ENCODE measurements at places on chromosomes 7 and 10. TPM values are rescaled to one million over a fixed set of nuclear protein-coding genes. Genes with fewer than 3 reads are reported as not detected.
A peak's percentile ranks its signal among the peaks of the same experiment; 100 is the strongest.

DNA sequence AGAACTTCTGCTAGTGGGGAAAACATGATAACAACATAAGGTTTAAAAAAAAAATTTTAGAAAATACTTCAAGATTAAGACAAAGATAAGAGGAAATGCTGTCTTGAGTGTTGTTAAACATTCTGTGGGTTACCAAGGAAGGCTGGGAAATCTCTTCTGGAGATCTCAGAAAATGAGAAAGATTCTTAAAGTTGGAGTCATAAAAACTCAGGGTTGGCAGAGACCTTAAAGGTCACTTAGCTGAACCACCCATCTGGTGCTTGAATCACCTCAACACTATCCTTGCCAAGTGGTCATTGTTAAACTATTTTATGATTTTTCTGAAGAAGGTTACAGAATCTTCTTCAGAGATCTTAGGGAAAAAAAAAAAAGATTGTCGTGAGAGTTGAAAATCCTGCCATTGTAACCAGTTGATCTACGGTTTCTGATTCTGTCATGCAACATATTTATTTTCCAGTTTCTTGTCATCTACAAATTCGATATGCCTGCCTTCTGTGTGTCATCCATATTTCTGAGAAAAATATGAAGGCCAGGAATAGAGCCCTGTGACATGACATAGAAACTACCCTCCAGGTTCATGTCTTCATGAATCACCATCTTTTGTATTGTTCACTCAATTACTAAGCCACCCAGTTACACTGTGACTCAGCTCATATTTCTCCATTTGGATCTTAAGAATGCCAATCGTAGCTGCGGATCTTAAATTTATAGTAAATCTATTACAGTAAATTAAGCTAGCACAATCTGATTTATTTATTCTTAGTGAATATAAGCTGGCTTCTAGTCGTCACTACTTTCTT is 179.2 kb downstream of the ST7 start:
- peaks cover 2% of the 10 kb centered on the region for H3K27me3 ChIP-seq
- no peak for DNase-seq
- H3K4me1 ChIP-seq: peaks cover 4% of the 10 kb centered on the region
- no peak overlapping the region for H3K27ac ChIP-seq
- H3K4me3 ChIP-seq: no peak overlapping the region

The SLC26A4 gene
- total RNA-seq: 0.34 TPM

DNA sequence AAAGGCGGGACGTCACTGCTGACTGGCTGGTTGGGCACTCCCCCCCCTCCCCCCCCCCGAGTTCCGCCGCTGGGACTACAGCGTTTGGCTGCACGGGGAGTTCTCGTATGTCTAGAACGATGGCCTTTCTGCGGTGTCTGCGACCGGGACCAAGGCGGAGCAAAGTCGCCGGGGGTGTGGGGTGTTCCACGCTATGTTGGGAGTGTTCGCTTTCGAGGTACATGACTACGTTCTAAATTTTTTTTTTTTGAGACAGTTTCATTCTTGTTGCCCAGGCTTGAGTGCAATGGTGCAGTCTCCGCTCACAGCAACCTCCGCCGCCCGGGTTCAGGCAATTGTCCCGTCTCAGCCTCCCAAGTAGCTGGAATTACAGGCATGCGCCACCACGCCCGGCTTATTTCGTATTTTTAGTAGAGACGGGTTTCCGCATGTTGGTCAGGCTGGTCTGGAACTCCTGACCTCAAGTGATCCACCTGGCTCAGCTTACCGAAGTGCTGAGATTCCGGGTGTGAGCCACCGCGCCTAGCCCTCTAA is 573 bp upstream of the IDI1 start:
- DNase-seq: peak; percentile 58
- peaks cover 25% of the 10 kb centered on the region for H3K4me1 ChIP-seq
- peaks cover 4% of the 10 kb centered on the region for H3K36me3 ChIP-seq
- peaks cover 4% of the 10 kb centered on the region for H3K27me3 ChIP-seq
- H3K4me3 ChIP-seq: peak overlapping the region; percentile 94

DNA sequence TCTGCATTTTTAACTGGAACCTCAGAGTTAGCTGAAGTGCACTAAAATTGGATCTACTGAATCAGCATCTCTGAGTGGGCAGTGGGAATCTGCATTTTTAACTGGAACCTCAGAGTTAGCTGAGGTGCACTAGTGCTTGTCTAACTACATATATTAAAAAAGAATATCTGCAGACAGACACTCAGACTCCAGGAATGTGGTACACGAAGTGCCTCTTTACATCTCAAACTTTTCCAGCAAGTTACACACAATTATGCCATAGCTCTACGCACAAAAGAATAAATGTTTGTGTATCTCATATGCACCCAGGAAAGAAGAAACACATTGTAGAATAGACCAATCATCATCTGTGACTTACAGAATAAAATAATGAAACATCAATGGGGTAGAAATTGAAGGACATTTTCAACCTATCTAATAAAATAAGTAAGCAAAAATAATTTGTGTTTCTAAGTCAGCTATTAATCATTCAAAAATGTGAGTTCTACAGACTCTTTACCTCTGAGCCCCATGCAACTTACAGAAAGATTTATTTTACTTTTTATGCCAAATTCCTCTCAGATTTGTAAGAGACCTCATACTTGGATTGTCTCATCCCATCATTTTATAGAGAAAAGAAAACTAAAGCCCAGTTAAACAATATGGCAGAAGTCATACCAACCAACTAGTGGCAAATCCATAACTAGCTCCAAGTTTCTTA is 28.3 kb downstream of the PPP1R3A start:
- H3K4me3 ChIP-seq: no peak overlapping the region
- H3K27me3 ChIP-seq: no peaks in the 10 kb centered on the region
- no peak overlapping the region for H3K27ac ChIP-seq
- no peaks in the 10 kb centered on the region for H3K4me1 ChIP-seq
- DNase-seq: no peak
- H3K36me3 ChIP-seq: no peaks in the 10 kb centered on the region

DNA sequence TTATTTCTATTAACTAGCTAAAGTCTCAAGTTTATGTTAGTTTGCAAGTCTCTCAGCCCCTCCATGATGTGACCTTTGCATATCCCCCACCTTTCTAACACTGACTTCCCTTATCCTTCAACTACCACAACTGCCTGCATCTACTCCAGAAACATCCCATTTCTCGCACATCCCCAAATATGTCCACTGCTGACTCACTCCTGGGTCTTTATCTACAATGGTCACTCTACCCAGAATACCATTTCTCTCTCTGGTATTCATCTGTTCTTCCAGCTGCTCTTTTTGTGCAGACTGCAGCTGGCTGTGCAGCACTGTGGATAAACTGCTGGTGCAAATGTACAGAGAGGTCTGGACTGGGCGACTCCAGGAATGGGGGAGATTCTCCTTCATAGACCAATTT is 32.7 kb upstream of the PRSS1 start:
- no peaks in the 10 kb centered on the region for H3K36me3 ChIP-seq
- DNase-seq: no peak
- H3K4me1 ChIP-seq: no peaks in the 10 kb centered on the region
- no peaks in the 10 kb centered on the region for H3K27me3 ChIP-seq

- H3K4me1 ChIP-seq: peaks cover 7% of the 10 kb centered on the region
- no peaks in the 10 kb centered on the region for H3K36me3 ChIP-seq
- no peak overlapping the region for H3K27ac ChIP-seq
- H3K27me3 ChIP-seq: no peaks in the 10 kb centered on the region
- no peak overlapping the region for H3K4me3 ChIP-seq
Measured at GRCh38 chr7:82481499-82482097, 38.0 kb upstream of the CACNA2D1 start.

- peaks cover 2% of the 10 kb centered on the region for H3K27me3 ChIP-seq
- DNase-seq: no peak
- no peak overlapping the region for H3K4me3 ChIP-seq
- H3K36me3 ChIP-seq: no peaks in the 10 kb centered on the region
- H3K4me1 ChIP-seq: no peaks in the 10 kb centered on the region
- H3K27ac ChIP-seq: no peak overlapping the region
Measured at GRCh38 chr10:89426230-89426868, 12.0 kb downstream of the IFIT5 start.

- H3K27me3 ChIP-seq: no peaks in the 10 kb centered on the region
- no peak overlapping the region for H3K27ac ChIP-seq
- H3K36me3 ChIP-seq: no peaks in the 10 kb centered on the region
- no peak for DNase-seq
Measured at GRCh38 chr7:93921186-93921585, 349 bp upstream of the GNG11 start.

DNA sequence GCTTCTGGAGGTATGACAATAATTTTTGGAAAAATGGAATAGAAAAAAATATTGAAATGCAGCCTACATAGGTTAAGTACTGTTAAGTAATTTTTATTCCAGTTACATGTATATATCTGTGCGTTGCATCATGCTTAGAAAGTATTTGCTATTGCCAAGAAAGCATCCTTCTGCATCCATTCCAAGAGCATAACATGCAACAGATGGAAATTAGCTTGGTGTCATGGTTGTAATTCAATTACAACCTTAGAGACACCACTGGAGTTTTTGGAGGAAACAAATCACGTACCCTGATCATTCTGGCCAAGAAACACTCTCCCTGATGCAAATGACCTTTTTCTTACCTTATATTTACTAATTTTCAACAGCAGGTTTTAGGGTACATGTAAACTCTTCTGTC is 1.7 kb downstream of the AKR1B1 start:
- H3K36me3 ChIP-seq: no peaks in the 10 kb centered on the region
- no peak overlapping the region for H3K27ac ChIP-seq
- H3K4me1 ChIP-seq: peaks cover 8% of the 10 kb centered on the region
- H3K4me3 ChIP-seq: peak overlapping the region; percentile 85
- peaks cover 2% of the 10 kb centered on the region for H3K27me3 ChIP-seq
- DNase-seq: no peak

The CCL24 gene
- not detected for total RNA-seq

The CACNB2 gene
- 3.2 TPM for total RNA-seq

DNA sequence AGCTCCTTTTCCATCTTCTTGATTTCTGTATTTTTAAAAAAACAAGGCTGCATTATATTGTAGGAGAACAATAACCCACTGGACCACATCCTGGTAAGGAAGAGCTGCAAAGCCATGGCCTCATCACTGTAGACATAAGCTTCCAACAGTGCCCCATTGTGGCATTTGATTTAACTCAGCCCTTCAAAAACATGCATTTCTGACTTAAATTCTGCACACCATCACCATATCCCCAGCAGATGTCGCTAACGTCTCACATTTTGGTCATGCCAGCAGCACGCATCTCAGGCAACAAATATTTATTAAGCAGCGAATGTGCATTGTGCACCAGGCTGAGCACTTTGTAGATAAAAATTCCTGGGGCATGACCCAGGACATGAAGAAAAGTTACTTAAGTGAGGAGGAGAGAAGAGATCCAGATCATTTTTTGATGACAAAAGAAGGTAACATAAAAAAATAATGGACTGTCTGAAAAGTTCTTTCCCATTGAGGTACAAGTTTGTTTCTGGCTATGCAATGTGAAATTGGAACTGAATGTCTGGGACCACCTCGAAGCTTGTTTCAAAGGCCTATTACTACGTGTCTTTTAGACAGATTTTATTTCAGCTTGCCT is 164.6 kb upstream of the CDCA7L start:
- H3K4me1 ChIP-seq: peaks cover 1% of the 10 kb centered on the region
- peaks cover 5% of the 10 kb centered on the region for H3K36me3 ChIP-seq
- H3K27ac ChIP-seq: no peak overlapping the region
- no peak overlapping the region for H3K4me3 ChIP-seq
- peak; percentile 62 for DNase-seq

DNA sequence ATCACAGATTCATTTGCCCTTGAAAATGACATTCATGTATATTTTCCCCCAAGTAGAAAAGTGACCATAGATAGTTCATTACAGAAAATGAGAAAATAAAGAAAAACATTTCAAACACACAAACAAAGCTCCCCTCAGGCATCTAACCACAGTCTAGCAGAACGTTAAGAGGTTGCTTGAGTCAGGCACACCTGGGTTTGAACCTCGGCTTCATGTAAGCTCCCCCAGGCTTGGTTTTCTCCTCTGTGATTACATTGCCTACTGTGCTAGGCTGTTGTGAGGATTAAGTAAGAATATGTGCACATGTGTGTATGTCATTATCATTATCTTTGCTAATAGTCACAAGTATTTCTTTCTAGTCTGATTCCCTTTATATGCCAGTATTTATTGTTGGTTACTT is 9.1 kb downstream of the DNTT start:
- no peak overlapping the region for H3K4me3 ChIP-seq
- peaks cover 1% of the 10 kb centered on the region for H3K27me3 ChIP-seq
- peaks cover 19% of the 10 kb centered on the region for H3K4me1 ChIP-seq
- no peak for DNase-seq

DNA sequence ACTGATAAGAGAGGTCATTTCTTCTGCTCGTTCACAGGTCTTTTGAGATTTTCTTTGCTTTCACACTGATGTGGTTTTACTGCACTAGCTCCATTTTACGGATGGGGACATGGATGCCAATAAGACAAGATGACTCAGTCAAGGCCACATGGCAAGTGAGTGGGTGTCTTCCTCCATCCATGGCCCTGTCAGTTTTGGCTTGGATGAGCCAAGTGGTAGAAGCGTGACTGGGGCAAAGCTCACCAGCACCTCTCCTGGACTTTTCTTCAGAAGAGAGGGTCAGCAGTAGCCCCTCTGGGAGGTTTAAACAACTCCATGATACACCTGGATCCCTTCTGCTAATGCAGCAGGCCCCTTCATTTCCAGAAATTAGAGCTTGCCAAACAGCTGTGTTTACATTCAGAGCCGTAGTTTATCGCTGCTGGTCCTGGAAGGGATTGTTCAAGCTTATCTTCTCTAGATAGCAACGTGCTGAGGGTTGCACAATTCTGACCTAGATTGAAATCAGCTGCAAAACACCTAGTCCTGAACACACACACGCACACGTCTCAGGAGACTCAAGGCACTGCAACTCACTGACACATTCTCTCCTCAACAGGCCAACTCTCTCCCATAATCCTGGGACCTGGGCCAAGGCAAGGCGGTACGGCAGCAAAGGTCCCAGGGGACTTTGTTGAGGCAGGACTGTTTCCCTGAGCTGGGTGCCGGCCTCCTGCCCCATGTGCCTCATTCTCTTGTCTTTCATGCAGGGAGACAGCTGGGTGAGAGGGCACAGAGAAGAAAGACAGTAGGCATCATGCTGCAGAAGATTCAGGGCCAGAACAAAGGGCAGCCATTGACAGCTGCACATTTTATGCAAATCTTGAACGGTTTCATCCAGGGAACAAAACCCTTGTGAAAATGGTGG is 14.2 kb upstream of the PDCD4 start:
- H3K4me3 ChIP-seq: no peak overlapping the region
- no peak for DNase-seq
- peaks cover 27% of the 10 kb centered on the region for H3K4me1 ChIP-seq

GRCh38 chr10:122259075-122259466 is 12.0 kb upstream of the BTBD16 start:
- H3K36me3 ChIP-seq: peaks cover 28% of the 10 kb centered on the region
- DNase-seq: no peak
- peaks cover 9% of the 10 kb centered on the region for H3K27me3 ChIP-seq

DNA sequence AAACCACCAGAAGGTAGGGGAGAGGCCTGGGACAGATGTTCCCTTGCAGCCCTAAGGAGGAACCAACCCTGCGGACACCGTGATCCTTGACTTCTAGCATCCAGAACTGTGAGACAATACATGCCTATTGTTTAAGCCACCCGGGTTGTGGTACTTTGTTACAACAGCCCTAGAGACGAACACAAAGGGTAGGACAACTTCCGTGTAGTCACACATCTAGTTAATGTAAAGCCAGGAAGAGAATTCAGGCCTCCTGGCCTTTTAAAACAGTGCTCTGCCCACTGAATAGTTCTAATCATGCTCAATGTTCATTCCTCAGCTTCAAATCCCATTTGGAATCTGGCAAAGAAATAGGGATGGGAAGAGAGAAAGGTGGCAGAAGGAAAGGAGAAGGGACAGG is 240.2 kb upstream of the KMT2E start:
- H3K4me1 ChIP-seq: peaks cover 2% of the 10 kb centered on the region
- H3K36me3 ChIP-seq: no peaks in the 10 kb centered on the region
- DNase-seq: no peak
- no peak overlapping the region for H3K4me3 ChIP-seq
- peaks cover 1% of the 10 kb centered on the region for H3K27me3 ChIP-seq

- H3K4me3 ChIP-seq: peak overlapping the region; percentile 84
- H3K36me3 ChIP-seq: no peaks in the 10 kb centered on the region
- H3K27me3 ChIP-seq: peaks cover 17% of the 10 kb centered on the region
Measured at GRCh38 chr10:122170802-122171201, 100.3 kb upstream of the BTBD16 start.
